Activated naive CD8-positive, alpha-beta T cell treated with anti-CD3 and anti-CD28 coated beads for 36 hours (primary cell): ENCODE measurements at places on chromosomes 6 and 20.

GRCh38 chr20:34310481-34311117, 7.4 kb upstream of the AHCY start:
- no peak for DNase-seq

GRCh38 chr20:24316731-24317130, 152.7 kb upstream of the SYNDIG1 start:
- no peak for DNase-seq

DNA sequence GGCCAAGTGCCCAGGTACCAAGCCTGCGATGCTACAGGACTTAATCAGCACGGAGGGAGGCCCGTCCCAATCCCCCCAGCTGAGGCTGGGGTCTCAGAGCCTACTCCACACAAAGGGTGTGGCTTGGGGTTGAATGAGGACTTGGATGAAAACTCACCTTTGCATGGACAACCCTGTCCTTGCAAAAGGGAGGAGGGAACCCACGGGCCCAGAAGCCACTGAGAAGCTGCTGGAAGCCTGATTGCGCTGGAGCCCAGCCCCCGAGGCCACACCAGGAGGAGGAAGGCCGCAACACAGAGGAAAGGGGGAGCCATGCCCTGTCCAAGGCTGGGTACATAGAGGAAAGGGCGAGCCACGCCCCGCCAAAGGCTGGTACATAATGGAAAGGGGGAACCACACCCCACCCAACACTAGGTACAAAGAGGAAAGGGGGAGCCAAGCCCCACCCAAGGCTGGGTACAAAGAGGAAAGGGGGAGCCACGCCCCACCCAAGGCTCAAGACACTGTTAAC, 158.8 kb downstream of the DLL1 start:
- DNase-seq = no peak

GRCh38 chr20:32681175-32682084, 7.7 kb upstream of the C20orf203 start:
- DNase-seq = peak; percentile 20

GRCh38 chr6:37624606-37625574, 72.8 kb downstream of the MDGA1 start:
- DNase-seq = peak; percentile 47

GRCh38 chr6:158408552-158409130, 96.4 kb downstream of the TULP4 start:
- DNase-seq = no peak

- no peak for DNase-seq
Measured at GRCh38 chr20:45061244-45061643, 39.7 kb downstream of the KCNS1 start.

DNA sequence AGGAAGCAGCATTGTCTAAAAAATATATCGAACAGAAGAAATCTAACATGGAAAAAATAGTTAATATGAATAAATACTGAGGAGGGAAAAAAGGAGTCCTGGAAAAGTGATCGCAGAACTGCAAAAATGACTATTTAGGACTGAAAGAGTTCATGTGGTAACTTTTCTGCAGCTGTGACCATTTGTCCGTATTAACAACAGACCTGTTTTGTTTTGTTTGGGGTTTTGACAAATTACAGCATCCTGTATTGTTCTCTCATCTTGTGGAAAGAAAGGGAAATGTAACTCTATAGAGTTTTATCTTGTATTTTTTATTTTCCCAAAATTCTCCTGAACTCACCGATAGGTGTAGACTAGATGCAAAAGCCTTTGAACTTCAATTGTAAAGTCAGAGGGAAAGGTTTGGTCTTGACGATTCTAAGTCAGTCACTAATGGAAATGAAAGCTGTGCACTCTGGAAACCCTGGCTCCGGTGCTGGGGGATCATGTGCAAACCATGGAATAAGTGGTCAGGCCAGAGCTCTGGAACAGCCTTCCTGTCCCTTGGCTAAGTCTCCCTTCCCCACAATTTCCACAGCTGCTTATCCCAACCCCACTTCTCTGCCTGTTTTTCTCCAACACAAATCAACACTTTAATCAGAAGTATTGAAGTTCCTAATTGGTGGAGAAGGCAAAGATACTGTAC, 51.2 kb upstream of the MARCKS start:
- DNase-seq = no peak

DNA sequence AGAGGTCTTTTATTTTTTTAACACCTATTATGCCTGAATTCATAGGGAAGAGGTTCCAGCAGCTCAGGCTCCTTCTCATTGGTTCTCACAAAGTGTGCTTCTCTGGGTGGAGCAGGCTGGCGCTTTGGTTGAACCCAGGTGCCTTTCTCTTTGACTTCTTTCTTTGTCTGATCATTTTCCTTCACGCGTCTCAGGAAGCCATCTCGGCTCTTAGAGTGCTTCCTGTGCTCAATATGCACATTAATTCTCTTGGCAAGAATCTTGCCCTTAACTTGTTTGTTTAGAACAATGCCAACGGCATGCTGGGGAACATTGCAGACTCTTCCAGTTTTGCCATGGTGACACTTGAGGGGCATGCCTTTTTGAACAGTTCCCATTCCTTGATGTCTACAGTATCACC, 44.2 kb upstream of the RNF24 start:
- DNase-seq = no peak

- DNase-seq = no peak
Measured at GRCh38 chr20:10115021-10115420, 80.2 kb downstream of the ANKEF1 start.

DNA sequence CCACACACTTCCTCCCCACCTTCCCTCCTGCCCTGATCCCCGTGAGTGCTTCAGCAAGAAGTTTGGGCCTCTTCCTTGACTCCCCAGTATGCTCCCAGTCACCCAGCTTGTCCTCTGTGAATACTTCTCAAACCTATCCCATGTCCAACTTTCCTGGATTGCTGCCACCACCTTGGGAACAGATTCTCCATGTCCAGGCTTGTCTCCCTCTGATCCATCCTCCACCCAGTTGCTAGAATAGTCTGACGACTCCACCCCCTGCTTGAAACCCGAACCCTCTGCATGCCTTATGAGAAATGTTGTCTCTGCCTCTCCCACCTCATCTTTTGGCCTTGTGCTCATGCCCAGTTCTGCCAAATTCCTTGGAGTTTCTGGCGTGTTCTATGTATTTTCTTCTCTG, 108.0 kb downstream of the PPP1R14C start:
- DNase-seq = no peak

GRCh38 chr20:6034134-6034969, 19.5 kb downstream of the LRRN4 start:
- DNase-seq = no peak

GRCh38 chr20:37327748-37328147, 18.2 kb upstream of the SRC start:
- DNase-seq = no peak

- no peak for DNase-seq
Measured at GRCh38 chr6:28747631-28748157, 176.1 kb downstream of the TRIM27 start.

GRCh38 chr20:33846291-33846935, 35.3 kb downstream of the CHMP4B start:
- DNase-seq = no peak

DNA sequence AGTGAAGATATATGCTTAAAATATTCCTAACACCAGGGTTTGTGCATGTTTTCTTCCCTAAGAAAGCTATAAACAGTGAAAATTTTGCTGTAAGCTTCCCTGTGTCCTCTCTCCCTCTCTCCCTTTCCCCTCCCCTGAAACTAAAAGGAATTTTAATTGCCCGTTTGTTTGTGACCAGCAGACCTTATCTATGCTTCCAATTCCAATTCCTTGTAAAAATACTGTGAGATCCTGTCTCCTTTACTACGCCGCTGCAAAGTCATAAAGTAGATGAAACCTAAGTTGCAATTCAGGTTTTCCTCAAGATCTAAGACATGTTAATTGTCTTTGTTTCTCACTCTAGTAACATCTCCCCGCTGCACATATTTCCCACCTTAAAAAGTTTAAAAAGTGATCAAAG, 82.3 kb downstream of the DNAH8 start:
- DNase-seq = no peak

DNA sequence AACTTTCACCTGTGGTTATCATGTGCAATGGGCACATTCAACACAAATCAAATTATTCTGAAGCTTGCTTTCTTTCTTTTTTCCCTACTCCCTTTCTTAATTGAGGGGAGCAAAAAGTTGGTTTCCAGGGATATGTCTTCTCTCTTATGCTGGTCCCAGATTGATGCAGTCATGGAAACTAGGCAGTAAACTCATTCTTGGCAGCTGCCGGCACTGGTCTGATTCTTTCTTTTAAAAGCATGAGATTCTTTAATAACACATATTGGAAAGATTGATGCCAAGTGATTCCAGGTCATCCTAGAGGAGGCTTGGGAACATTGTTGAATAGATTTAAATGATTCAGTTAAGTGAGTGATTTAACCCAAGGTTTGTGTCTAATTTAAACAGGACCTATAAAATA, 29.0 kb downstream of the PTPRA start:
- DNase-seq = no peak

- no peak for DNase-seq
Measured at GRCh38 chr20:62316331-62317166, 13.8 kb downstream of the ADRM1 start.

DNA sequence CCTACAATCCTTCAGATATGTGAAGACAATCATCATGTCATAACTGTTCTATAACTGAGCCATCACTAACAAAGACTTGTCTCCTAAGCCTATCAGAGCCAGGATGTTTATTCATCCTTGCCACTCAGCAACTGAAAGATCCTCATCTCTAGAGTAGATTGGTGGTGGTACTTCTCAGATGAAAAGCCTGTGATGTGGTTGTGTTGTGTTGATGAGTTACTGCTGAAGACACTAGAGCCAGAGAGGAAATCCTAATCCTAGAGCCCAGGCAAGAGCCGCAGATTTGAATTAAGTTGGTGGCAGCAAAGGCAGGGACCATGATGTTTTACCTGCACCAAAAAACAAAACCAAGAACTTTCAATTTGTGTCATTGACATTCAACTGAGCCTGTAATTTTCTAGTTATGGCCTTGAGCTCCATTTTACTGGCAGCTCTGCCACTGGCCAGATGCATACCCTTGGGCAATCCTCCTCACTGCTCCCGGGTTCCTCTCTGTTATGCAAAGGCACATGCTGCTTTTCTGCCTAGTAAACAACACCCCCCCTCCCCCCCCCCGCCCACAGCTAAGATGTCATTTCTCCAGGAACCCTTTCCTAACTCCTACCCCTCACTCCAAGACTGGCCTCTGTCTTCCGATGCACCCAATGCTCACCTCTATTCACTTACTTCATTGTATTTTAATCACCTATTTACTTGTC, 50.2 kb upstream of the REV3L start:
- peak; percentile 47 for DNase-seq

DNA sequence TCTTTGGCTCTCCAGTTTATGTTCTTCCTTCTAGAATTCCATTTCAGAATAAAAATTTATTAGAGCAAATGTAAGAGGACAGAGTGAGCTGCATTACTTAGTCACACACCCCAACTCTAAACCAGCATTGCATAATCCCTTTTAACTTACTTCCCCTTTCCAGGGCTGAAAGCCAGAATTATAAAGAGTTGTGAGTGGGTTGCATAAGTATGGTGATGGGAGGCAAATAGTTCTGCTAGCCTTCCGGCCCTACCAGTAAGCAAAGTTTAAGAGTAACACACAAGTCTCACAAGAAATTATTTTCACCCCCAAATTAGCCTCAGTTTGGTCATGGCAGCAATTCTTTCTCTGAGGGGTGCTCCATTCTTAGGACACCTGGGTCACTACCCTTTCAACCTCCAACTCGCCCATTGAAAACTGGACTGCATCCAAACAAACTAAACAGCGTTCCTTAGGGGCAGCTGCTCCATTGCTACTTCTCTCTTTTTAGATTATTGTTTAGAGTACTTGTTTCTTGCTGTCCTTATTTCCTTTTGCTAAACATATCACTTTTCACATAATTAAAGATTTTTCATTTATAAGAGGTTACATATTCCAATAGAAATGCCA, 1.6 kb downstream of the KIAA0408 start:
- no peak for DNase-seq

DNA sequence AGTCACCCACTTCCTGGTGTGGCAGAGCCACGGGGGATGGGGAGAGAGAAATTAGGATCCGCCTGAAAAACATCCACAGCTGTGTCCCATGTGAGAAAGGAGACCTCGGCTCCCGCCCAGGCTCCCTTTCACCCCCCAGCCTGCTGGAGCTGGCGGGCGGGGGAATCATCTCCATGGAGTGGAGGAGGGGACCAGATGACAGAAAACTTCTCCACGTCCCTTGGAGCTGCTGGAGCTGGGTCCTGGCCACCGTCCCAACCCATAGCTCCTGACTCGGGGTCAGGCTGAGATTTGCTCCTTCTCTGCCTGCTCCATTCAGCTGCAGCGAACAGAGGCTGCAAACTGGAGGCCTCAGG, 113.8 kb downstream of the CEBPB start:
- no peak for DNase-seq

DNA sequence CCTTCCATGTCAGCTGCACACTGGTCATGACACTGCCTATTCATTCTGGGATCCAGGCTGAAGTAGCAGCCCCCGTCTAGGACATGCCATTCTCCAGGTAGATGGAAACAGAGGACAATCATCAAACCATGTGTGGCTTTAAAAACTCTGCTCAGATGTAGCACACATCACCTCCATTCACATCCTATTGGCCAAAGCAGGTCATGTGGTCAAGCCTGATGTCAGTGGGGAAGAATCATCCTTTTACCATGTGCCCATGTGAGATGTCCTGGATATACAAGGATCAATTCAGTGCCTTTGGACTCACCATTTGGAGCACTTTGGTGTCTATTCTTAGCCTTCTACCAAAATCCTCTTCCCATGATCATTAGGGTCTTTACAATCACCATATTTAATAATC, 99.5 kb downstream of the CDC5L start:
- no peak for DNase-seq

- no peak for DNase-seq
Measured at GRCh38 chr6:41579088-41579610, 33.0 kb downstream of the FOXP4 start.

DNA sequence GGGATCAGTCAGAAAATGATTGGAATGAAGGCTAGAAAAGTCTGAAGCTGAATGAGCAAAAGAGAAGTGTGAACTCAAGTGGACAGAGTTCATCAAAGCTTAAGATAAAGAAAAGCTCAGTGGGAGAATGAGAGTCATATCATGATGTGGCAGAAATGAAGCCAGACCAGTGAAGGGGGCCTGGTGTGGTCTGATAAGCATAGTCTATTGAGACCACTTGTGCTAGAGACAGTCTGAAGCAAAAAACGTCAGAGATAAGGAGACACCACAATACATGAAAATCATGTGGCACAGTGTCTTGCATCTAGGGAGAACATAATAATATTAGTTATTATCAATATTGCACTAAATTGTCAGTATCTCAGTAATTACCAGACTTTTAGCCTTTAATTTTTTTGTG, 601.5 kb downstream of the UTRN start:
- no peak for DNase-seq

- no peak for DNase-seq
Measured at GRCh38 chr6:108760126-108761050, 87.8 kb upstream of the ARMC2 start.
